Panc1 (cell line): ENCODE measurements at places on chromosomes 2 and 18.

DNA sequence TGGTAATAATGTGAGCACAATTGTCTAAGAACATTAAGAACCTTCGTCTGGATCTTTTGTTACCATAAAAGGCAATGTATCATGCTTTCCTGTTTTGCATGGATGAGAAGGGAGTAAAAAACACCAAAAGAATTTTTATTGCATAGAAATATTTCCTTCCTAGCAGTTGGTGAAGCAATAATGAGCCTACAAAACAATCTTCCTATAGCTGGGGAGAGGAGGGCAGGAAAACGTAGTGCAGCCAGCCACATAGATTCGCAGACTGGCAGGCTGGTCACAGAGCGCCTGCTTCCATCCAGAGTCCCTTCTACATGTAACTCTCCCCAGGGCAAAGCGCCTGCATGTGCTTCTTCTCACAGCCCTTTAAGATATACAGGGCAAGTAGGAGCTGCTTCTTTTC, 190.4 kb downstream of the BABAM2 start:
- no peaks in the 10 kb centered on the region for H3K4me1 ChIP-seq
- no peaks in the 10 kb centered on the region for H3K36me3 ChIP-seq
- no peaks in the 10 kb centered on the region for H3K27me3 ChIP-seq
- H3K27ac ChIP-seq = no peak overlapping the region
- no peak overlapping the region for H3K4me3 ChIP-seq

DNA sequence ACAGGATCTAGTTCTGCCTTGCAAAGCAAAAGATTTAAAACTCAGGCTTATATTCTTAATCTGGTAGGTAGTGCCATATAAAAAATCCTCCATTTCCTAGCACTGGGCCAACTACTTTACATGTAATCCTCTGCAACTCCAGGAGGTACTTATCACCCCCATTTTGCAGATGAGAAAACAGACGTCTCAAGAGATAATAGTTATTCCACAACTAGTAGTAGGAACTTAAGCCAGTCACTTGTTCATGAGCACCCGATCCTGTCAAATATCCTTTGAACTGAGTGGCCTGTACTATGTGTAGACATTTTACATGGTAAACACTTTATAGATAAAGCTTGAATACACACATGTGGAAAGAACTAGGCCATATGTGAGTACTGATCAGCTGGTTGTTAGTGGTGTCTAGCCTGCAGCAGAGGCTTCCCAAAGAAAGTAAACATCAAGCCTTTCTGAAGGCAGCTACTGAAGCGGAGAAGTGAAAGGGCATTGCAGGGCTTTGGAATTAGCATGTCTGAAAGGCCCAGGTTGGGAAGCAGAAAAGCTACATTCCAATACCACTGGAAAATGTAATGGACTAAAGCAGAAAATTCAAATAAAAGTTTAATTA, 48.0 kb downstream of the NAB1 start:
- H3K4me1 ChIP-seq = no peaks in the 10 kb centered on the region
- H3K27me3 ChIP-seq = no peaks in the 10 kb centered on the region
- H3K4me3 ChIP-seq = no peak overlapping the region
- DNase-seq = no peak

- H3K27me3 ChIP-seq = no peaks in the 10 kb centered on the region
- peaks cover 4% of the 10 kb centered on the region; the same call in 1 of the 2 replicates for H3K4me1 ChIP-seq
- no peaks in the 10 kb centered on the region for H3K36me3 ChIP-seq
- no peak overlapping the region for H3K27ac ChIP-seq
- no peak for DNase-seq
- no peak overlapping the region for H3K4me3 ChIP-seq
Measured at GRCh38 chr18:54390838-54391237, 33.1 kb downstream of the C18orf54 start.

DNA sequence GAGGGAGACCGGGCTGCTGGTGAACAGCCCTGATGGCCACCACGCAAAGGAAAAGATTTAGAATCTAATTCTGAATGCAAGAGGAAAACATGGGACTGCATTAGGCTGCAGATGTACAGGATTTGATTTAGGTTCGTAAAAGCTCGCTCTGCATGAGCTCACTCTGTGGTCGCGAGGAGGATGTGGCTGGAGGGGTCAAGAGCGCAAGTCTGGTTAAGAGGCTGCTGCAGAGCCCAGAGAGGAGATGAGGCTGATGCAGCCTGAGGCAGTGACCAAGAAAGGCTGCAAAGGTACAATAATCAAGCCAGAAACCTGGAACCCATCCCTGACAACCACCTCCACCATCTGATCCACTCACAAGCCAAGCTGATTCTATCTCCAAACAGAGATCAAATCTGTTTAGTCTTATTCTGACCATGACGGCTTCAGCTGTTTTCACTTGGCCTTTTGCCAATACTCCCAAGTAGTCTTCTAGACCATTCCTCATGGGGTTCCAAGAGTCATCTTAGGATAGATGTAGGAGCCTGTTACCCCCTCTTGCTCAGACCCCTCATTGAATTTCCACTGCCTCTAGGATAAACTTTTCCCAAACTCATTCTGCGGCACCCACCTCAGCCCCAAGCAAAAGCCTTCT, 58.9 kb upstream of the ARL4C start:
- peaks cover 3% of the 10 kb centered on the region for H3K4me1 ChIP-seq
- H3K4me3 ChIP-seq = no peak overlapping the region
- H3K27me3 ChIP-seq = no peaks in the 10 kb centered on the region
- H3K27ac ChIP-seq = no peak overlapping the region

GRCh38 chr2:100237770-100238169, 84.5 kb downstream of the LONRF2 start:
- H3K27me3 ChIP-seq = no peaks in the 10 kb centered on the region; the same call in 1 of the 2 replicates
- no peak overlapping the region for H3K27ac ChIP-seq
- H3K36me3 ChIP-seq = no peaks in the 10 kb centered on the region
- H3K4me3 ChIP-seq = no peak overlapping the region
- no peaks in the 10 kb centered on the region for H3K4me1 ChIP-seq

GRCh38 chr2:123916051-123916450, 109.0 kb upstream of the CNTNAP5 start:
- no peak overlapping the region for H3K27ac ChIP-seq
- H3K4me3 ChIP-seq = no peak overlapping the region

DNA sequence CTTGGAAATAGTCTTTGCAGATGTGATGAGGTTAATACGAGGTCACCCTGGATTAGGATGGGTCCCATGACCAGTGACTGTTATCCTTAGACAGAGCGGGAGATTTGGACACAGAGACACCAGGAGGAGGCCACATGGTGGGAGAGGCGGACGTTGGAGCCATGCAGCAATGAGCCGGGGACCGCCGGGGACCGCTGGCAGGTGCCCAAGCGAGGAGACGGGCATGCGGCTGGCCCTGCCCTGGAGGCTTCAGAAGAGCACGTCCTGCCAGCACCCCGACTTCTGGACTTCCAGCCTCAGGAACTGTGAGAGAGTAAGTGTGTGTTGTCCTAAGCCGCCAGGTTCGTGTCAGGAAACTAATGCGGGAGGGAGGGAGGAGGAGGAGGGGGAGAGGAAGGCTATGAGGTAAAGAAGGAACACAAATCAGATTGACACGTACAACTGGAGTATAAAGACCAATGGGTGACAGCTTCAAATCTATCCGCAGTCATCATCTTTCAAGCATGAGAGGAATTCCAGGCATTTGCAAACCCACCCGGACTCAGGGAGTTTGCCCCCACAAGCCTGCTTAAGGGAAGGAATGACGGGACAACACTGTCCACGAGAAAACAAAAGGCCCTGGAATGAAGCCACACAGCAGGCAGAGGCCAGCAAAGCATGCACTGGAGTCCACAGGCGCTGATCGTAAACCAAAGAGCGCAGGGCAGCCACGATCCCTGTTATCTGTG, 11.6 kb upstream of the BOK start:
- H3K27ac ChIP-seq = no peak overlapping the region
- H3K27me3 ChIP-seq = no peaks in the 10 kb centered on the region
- DNase-seq = no peak
- H3K4me3 ChIP-seq = no peak overlapping the region
- H3K36me3 ChIP-seq = no peaks in the 10 kb centered on the region

GRCh38 chr2:237682151-237682550, 54.8 kb downstream of the LRRFIP1 start:
- H3K36me3 ChIP-seq = no peaks in the 10 kb centered on the region
- no peak for DNase-seq

DNA sequence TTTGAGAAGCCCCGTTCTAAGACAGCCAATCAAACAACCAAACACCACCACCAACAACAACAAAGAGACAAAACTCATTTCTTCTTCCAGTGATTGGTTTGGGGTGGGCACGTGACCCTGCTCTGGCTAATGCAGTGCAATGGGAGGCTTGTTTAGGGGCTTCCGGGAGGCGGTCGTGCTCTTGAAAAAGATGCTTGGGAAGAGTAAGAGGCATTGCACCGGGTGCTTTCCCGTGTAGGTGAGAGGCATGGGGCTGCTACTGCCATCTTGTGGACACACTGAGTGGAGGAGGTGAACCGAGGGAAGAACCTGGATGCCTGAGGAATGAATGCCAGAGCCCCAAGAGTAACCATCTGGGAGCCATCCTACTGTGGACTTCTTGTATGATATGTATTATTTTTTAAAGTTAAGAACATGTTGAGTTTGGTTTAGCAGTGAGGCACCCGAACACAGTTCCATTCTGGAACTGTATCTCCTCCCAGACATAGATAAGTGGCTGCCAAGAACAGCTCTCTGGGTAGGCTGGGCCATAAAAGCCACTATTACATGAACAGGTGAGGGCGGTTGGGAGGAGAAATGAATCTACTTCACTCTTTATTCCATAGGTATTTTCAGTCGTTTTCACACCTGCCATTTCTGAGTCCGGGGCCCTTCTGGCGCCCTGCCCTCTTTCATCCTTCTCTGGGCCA, 19.1 kb upstream of the ARHGAP25 start:
- H3K36me3 ChIP-seq = no peaks in the 10 kb centered on the region
- peak; percentile 15 for DNase-seq
- H3K27ac ChIP-seq = no peak overlapping the region
- no peaks in the 10 kb centered on the region for H3K27me3 ChIP-seq

GRCh38 chr2:233413559-233414272, 59.4 kb downstream of the DGKD start:
- H3K4me1 ChIP-seq = peaks cover 59% of the 10 kb centered on the region
- no peaks in the 10 kb centered on the region for H3K36me3 ChIP-seq
- DNase-seq = no peak
- H3K27ac ChIP-seq = peak overlapping the region; percentile 80
- H3K27me3 ChIP-seq = no peaks in the 10 kb centered on the region
- H3K4me3 ChIP-seq = no peak overlapping the region

- H3K4me3 ChIP-seq = no peak overlapping the region
- no peak overlapping the region for H3K27ac ChIP-seq
- H3K4me1 ChIP-seq = no peaks in the 10 kb centered on the region
- DNase-seq = no peak
- no peaks in the 10 kb centered on the region for H3K27me3 ChIP-seq
- H3K36me3 ChIP-seq = no peaks in the 10 kb centered on the region
Measured at GRCh38 chr2:45892425-45892745, 240.9 kb downstream of the PRKCE start.

- no peaks in the 10 kb centered on the region for H3K36me3 ChIP-seq
- no peak for DNase-seq
- peaks cover 2% of the 10 kb centered on the region for H3K27me3 ChIP-seq
- no peak overlapping the region for H3K27ac ChIP-seq
- no peak overlapping the region for H3K4me3 ChIP-seq
Measured at GRCh38 chr2:168835969-168836368, 33.5 kb downstream of the NOSTRIN start.

DNA sequence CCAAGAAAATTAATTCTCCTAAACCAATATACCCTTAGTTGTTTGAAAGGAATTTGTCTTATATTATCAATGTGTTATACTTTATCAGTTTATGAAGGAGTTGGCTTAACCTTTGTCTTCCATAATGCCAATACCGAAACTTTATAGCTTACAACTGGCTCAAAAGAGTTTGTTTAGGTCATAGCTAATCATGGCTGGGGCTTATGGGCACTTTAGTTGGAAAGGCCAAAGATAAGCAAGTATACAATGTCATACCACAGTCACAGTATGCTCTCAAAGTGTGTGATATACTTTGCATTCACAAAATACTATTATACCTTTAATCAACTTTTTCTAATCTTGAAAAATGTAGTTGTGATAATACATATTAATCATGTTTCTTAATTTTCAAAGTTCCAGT, 2.3 kb downstream of the KLHL41 start:
- H3K4me1 ChIP-seq = peaks cover 13% of the 10 kb centered on the region
- no peaks in the 10 kb centered on the region for H3K27me3 ChIP-seq
- H3K27ac ChIP-seq = no peak overlapping the region
- H3K4me3 ChIP-seq = no peak overlapping the region
- DNase-seq = no peak

DNA sequence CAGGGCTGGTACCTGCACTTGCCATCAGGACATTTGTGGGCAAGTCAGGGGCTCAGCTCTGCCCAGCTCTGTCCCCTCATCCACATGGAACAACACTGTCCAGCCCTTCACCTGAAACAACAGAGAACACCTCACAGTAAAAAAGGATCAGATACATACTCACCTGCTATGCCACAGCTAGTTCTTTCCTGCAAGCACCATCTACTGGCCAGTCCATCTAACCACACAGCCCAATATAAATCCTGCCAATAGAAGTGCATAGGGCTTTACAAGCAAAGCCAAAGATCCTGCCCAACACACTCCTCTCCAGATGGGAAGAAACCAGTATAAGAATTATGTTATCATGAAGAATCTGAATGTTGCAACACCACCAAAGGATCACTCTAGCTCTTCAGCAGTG, 52.2 kb upstream of the GALNT13 start:
- no peaks in the 10 kb centered on the region for H3K36me3 ChIP-seq
- DNase-seq = no peak
- no peaks in the 10 kb centered on the region for H3K4me1 ChIP-seq
- no peaks in the 10 kb centered on the region for H3K27me3 ChIP-seq
- no peak overlapping the region for H3K4me3 ChIP-seq

- no peak overlapping the region for H3K4me3 ChIP-seq
- no peaks in the 10 kb centered on the region for H3K27me3 ChIP-seq
- H3K4me1 ChIP-seq = no peaks in the 10 kb centered on the region
- no peak overlapping the region for H3K27ac ChIP-seq
Measured at GRCh38 chr2:18487106-18487913, 73.1 kb downstream of the RDH14 start.

- no peak for DNase-seq
- H3K4me1 ChIP-seq = peaks cover 17% of the 10 kb centered on the region
- H3K36me3 ChIP-seq = no peaks in the 10 kb centered on the region
- H3K27ac ChIP-seq = no peak overlapping the region
- no peaks in the 10 kb centered on the region for H3K27me3 ChIP-seq
Measured at GRCh38 chr2:239261796-239262483, 138.9 kb downstream of the HDAC4 start.

GRCh38 chr2:143068094-143068493, 61.1 kb upstream of the ARHGAP15 start:
- no peak overlapping the region for H3K27ac ChIP-seq
- no peak overlapping the region for H3K4me3 ChIP-seq
- no peak for DNase-seq

DNA sequence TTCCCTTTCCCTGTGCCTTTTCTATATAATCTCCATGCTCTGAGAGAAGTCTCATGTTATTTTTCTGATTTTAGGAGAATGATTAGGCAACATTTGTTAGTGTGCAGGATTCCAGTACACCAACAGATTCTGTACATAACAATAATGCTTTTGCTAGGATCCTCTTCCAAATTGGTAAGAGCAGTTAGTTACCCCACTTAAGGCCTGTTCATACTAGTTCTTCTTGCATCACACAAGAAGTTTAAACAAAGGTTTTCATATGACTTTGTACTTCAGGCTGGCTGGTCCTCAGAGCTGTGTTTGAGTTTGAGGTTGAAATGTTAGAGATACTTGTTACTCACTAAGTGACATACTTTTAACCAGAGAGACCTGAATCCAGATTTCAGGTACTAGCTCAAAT, 686.9 kb upstream of the NRXN1 start:
- H3K36me3 ChIP-seq = no peaks in the 10 kb centered on the region
- no peaks in the 10 kb centered on the region for H3K4me1 ChIP-seq
- DNase-seq = no peak
- H3K27me3 ChIP-seq = no peaks in the 10 kb centered on the region
- no peak overlapping the region for H3K4me3 ChIP-seq
